ENCODE measurements at places on chromosomes 7 and 10. TPM values are rescaled to one million over a fixed set of nuclear protein-coding genes. Genes with fewer than 3 reads are reported as not detected.

The TMEM140 gene
- total RNA-seq = 22.0 TPM

The THSD7A gene
- total RNA-seq = 2.2 TPM

The SOSTDC1 gene
- total RNA-seq = not detected

The SLC13A1 gene
- total RNA-seq = not detected

The FBXO24 gene
- not detected for total RNA-seq

The GTF2IRD1 gene
- 11.7 TPM for total RNA-seq

The ABCB4 gene
- total RNA-seq = 6.4 TPM

The NRAP gene
- 1,611 TPM for total RNA-seq

The AOAH gene
- total RNA-seq = 19.5 TPM

The IL6 gene
- total RNA-seq = 1.6 TPM

The NRCAM gene
- total RNA-seq = 1.3 TPM

The C10orf90 gene
- not detected for total RNA-seq

The GRM3 gene
- total RNA-seq = not detected

The COBL gene
- total RNA-seq = 93.0 TPM

The SORCS1 gene
- 5.5 TPM for total RNA-seq

The NPFFR1 gene
- not detected for total RNA-seq

The ADAM12 gene
- 0.46 TPM for total RNA-seq

The PRSS37 gene
- not detected for total RNA-seq

The SPDYE9 gene
- not detected for total RNA-seq

The CYP26A1 gene
- total RNA-seq = not detected

The PNLIPRP2 gene
- not detected for total RNA-seq

The FXYD4 gene
- total RNA-seq = not detected

The NODAL gene
- total RNA-seq = 0.29 TPM

The CCL26 gene
- total RNA-seq = not detected

The FAM25A gene
- total RNA-seq = not detected

The BCCIP gene
- total RNA-seq = 43.8 TPM

The EDRF1 gene
- total RNA-seq = 9.1 TPM

The DRGX gene
- total RNA-seq = not detected

The FLNC gene
- total RNA-seq = 674 TPM

Measured in heart right ventricle (tissue), 16 donors.